HT-29 (cell line): ENCODE measurements at places on chromosomes 1 and 21. TPM values are rescaled to one million over a fixed set of nuclear protein-coding genes. Genes with fewer than 3 reads are reported as not detected.
A peak's percentile ranks its signal among the peaks of the same experiment; 100 is the strongest.

DNA sequence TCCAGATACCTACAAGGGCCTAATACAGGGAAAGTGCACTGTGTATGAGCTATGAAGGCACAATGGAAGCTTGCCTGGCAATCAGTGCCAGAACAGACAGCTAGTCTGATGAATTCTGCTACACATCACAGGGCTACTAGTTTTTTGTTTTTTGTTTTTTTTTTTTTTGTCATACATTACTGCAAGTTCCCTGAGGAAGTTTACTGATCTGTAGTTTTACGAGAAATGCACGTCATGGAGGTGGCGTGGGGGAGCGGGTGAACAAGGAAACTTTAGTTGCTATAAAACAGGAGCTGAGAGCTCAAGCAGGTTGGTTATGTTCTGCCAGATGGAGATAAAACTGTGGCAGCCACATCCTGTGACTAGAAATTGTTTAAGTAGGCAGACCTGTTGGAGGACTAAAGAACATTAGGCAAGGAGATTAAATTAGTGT, 17.7 kb downstream of the PTPRC start:
- DNase-seq, result peak; percentile 84

DNA sequence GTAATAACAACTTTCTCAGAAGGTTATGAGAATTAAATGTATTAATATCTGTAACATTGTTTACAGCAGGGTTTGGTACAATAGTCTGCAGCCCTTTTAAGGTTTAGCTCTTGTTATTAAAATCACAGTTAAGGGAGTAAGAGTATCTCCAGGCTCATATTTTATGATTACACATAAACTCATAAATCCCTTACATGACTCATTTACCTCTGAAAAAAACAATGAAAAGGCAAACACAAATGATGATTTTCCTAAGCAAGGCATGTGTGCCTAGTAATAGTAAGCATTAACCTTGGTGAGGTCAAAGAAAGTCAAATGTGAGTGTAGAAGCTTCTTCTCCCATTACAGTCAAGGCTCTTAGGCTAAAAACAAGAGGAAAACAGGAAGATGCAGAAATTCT, 84.5 kb upstream of the ADGRL4 start:
- no peak for DNase-seq

Gene FAM151A
- total RNA-seq, result not detected in 2 replicates

GRCh38 chr1:228398741-228399461, 7.7 kb downstream of the TRIM11 start:
- no peak for DNase-seq

DNA sequence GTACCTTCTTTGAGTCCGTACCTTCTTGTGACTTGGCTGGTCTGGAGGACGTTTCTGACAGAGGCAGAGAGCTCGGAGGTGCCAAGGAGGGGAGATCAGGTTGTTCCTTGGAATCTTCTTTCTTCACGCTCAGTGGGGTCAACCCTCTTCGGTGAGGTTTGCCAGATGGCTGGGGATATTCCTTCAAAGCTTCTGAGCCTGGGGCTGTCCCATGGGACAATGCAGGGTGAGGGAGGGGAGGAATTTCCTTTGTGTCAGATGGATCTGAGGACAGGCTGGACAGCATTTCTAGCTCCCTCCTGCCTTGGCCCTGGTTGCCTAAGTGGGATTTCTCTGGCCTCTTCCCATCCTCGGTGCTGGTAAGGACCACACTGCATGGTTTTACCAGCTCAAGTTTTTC, 95.5 kb upstream of the EDN2 start:
- DNase-seq, result no peak

- DNase-seq, result peak; percentile 62
These were observed 22.7 kb upstream of the LAMC2 start for GRCh38 chr1:183163316-183163715.

Gene PIGC
- 20.5 and 21.3 TPM in 2 replicates for total RNA-seq

GRCh38 chr1:228101994-228102790, 933 bp downstream of the C1orf35 start:
- DNase-seq, result peak; percentile 57

DNA sequence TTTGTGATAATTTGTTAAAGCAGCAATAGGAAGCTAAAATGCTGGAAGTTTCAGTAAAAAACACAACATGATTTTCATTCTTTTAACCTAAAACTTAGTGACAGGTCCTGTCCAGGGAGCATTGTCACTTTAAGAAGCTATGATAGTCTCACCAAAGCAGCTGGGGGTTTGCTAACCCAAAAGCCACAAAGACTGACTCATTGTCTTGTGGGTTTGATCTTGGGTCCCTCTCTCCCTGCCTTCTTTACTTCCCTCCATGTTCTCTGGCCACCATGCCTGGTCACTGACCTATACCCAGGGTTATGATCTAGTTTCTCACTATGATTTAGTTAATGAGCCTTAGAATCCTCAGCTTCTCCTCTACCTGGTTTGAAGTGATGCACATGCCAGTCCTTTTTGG, 213.5 kb upstream of the PTGFR start:
- DNase-seq, result no peak

GRCh38 chr1:975896-976683, 5.8 kb downstream of the PERM1 start:
- DNase-seq, result peak; percentile 87

DNA sequence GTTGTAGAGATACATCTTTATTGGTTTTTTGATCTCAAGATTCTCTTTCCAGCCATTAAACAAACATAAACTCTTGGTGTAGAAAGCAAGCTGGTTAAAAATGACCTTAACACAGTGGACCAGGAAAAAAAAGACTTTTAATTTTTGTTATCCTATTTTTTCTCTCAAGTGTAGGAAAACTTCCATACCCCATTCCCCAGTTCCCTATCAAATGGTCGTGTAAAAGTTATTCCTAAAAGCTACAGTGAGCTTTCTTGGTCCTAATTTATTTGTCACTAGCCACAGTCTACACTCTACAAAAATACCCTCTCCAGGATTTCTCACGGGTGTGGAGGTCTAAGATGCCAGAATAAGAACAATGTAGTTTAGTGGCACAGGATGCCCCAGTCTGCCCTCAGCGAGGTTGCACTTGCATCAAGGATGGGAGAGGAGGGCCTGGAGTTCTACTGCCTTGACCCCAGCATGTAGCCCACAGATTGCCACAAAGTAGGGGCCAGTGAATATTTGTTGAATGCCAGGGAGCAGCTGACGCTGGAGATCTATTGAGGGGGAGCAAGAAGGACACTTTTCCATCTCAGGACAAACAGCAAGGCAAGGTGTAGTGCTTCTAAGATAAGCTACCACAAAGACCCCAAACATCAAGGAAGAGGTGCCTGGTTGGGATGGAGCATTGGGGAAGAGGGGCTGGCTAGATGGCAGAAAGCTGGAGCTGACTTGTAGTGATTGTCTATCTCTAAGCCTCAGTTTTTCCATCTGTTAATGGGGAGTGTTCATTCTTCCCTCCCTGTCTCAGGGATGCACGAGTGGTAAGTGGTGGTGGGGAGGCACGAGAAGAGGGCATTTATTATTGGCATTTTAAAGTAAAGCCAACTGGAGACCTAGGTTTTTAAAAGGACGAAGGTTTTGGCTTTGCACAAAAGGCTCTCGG, 1.8 kb downstream of the MYCL start:
- no peak for DNase-seq
